Activated CD4-positive, CD25-positive, alpha-beta regulatory T cell treated with anti-CD3 and anti-CD28 coated beads, Interleukin-2, amount 50 U/mL, for 72 hours (primary cell): ENCODE measurements at places on chromosomes 2 and 18.

GRCh38 chr2:10977621-10978020, 65.9 kb downstream of the KCNF1 start:
- no peak for DNase-seq

DNA sequence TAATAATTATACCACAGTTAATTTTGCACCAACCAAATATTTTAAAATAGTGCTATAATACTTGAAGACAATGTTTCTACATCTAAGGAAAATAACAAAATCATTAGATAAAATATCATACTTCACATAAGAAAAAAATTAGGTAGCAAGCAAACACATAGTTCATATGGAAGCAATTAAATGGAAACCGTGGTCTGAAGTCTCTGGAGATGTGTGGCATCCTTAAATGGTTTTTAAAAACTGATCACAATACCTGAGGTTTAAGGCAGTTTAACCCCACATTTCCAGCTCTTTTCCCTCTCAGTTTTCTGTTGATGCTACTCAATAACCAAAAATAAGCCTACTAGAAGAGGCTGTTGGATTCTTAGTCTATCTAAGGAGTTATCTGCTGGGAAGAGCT, 71.3 kb downstream of the ASXL2 start:
- no peak for DNase-seq

DNA sequence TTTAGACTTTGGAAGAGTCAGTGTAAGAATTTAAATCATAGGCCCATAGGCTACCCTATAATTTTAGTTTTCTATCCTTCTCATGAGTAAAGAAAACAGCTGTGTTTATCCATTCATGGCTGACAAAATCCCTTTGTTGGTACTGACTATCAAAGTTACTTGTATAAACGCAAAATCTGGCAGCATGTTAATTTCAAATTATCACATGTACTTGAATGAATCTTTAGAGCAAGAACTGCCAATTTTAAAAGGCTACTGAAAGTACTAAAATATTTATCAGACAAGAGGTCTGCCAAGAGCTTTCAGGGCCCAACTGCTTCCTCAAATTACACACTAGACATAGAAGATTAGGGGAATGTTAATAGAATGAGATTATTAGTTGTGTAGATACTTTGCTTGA, 66.6 kb downstream of the MYL12B start:
- no peak for DNase-seq

GRCh38 chr2:80255918-80256781, 48.4 kb downstream of the LRRTM1 start:
- no peak for DNase-seq
